Renal pelvis (tissue), 12 donors: ENCODE measurements at places on chromosomes 4 and X. TPM values are rescaled to one million over a fixed set of nuclear protein-coding genes. Genes with fewer than 3 reads are reported as not detected.

The CDKL2 gene
- polyA plus RNA-seq, result 10.6 TPM

GRCh38 chr4:43607827-43608461, 715.4 kb downstream of the GRXCR1 start:
- DNase-seq, result no peak

DNA sequence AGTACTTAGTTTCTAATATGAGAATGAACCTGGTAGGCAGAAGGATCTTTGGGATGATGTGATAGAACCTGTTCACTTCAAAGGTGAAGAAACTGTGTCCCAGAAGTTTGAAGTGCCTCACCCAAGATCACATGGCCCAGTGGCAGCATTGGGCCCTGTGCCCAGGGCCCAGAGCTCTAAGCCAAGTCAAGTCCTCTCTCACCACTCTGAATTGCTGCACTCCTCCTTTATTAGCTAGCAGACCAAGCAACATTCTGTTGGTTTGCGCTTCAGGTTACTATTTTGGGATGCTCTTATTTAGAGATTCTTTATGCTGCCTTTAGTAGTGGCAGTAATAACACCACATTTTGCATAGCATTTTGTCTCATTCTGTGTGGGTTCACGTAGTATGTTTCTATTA, 82.7 kb downstream of the PARM1 start:
- no peak for DNase-seq

DNA sequence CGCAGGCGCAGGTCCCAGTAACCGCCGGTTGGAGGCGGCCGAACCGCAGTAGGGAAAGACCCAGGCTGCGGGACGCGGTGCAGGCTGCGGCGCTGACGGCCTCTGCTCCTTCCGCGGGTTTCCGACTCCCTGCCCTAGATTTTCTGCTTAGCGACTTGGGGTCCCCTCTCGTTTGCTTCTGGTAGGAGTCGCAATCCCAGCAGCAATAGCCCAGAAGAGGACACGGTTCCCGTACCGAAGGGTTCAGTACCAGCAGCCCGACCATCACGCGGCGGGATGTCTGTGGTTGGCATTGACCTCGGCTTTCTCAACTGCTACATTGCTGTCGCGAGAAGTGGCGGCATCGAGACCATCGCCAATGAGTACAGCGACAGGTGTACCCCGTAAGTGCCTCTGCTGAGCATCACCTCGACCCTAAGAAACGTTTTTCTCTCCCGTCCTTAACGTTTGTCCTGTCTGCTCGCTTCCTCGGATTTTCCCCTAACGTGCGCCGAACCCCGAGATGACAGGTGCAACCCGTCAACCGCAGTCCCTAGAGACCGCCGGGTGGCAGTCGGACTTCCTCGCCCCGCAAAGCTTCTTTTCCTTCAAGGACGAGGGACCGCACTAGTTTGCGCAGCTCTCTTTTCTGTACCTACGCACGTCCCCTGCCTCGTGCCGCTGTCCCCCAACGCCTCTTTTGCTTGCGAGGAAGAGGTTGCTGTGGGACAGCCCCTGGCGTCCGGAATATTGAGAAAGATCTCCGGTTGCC, at the start of gene HSPA4L:
Gene HSPA4L, plus strand, starts transcription at position 48 of the 751 bp plus-strand sequence. Its CDS starts 229 bp downstream, at position 277.
- peak; percentile 36 for DNase-seq

DNA sequence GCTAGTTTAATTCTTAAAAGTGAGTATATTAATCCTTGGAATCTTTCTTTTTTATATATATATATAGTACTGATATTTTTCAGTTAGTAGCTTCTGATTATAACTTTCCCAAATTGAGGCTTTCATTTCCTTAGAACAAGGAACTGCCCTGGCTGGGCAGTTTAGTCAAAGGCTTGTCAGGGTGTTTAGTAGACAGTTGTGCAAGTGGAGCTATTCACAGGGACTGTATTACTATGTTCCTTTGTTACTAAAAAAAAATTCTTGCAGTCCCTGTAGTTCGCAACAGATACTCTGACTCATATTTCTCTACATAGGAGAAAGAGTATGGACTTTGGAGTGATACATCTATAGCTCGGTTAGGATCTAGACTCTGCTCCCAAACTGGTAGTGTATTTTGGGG, 20.8 kb downstream of the USO1 start:
- no peak for DNase-seq

The PAGE2 gene
- polyA plus RNA-seq, result not detected

GRCh38 chr4:146004730-146005129, 66.1 kb upstream of the ZNF827 start:
- no peak for DNase-seq

DNA sequence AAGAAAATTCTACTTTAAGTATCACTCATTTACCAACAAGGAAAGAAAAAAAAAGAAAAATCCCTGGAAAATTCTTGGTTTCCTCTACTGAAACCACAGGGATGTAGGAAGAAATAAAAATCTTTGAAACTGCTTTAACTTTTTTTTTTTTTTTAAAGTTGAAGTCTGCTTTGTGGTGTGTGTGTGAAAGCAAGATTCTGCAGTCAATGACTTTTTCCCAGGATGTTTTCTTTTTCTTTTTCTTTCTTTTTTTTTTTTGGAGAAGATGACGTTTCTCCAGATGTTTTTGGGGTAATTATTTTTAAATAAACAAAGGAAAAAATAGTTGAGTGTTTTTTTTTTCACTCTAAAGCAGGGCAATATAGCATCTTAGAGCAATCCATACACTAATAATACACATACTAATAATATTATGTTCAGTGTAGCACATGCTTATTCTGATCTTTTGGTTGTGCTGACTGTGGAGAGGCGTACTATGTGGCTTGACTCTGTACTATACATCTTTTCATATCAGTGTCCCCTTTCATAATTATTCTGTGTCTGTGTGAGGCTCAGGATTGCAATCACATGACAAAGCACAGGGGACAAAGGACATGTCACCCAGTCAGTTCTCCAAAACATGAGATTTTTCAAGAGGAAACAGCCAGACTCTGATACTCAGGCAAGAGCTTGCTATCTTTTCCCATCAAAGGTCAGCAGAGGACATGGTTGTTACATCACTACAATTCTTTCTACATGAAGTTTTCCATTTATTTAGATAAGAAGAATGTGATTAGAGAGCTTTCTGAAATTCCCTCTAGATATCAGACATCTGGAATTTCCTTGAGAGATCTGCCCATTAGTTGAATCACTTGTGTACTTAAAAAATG, 111.0 kb downstream of the PDE5A start:
- DNase-seq, result no peak

- DNase-seq, result no peak
Measured at GRCh38 chr4:101192244-101192643, 155.1 kb downstream of the PPP3CA start.

- no peak for DNase-seq
Measured at GRCh38 chrX:21427086-21427485, 52.9 kb downstream of the CNKSR2 start.

DNA sequence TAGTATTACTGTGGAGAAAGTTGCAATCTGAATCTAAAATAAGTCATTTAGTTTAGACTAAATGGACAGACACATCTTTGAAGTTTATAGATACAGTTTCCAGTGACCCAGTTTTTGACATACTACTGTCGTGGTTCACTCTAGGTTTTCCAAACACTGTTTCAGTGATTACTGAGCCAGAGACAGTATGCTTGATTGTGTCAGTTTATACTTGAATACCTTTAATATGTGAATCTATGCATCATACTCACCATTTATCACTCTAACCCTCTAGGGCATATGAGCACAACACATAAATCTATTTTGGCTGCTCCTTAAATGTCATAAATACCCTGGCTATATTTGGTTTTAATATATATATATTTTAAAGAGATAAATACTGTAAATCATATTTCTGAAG, 173.5 kb downstream of the GRID2 start:
- no peak for DNase-seq

- no peak for DNase-seq
Measured at GRCh38 chrX:150774798-150775568, 81.8 kb downstream of the MTMR1 start.

DNA sequence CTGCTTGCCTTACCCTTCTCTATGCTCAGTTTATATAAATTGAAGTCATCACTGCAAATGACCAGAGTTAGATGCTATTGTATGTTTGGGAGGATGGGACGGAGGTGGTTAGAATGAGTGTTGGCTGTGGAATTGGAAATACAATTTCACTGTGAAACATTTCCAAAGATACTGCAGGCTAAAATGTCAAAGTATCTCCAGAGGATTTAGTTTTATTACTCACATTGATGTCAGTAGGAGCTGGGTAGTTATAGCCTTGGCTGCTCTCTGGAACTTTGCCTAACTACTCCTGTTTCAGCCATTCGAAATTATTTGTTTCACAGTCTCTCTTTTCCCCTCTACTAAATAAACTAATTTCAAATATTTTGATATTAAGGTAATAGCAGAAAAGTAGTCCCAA, 92.6 kb upstream of the PPP3CA start:
- no peak for DNase-seq
